ENCODE measurements at places on chromosomes 1 and 21. TPM values are rescaled to one million over a fixed set of nuclear protein-coding genes. Genes with fewer than 3 reads are reported as not detected.

DNA sequence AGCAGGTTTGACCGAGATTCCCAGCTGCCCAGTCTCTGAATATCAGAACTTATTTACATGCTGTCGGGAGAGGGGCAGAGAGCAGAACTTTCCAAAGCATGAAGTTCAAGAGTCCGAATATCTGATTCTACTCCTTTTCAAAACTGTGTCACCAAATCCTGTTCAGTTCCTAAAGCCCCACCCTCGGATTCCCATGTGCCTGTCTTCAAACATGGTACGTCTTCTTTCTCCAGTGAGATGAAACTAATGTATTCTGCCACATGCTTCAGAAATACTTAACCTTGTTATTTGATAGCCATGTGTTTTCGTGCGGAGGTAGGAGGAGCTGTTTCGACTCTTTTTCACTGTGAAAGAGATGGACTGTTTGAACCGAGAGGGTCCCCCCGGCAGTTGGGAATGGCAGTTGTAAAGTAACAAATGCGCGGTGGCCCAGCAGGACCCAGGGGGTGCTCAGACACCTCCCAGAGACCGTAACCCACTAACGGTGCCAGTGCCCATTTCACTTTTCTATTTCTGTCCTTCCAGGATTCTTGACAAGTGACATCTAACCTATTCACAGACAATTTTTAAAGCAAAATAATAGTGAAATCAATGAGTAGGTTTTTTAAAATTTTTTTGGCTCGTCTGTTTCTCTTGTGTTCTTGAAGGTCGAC lies 67.2 kb downstream of the ZBTB18 start:
- DNase-seq, result no peak

The KLHDC7A gene
- 4.4 TPM for total RNA-seq

The RGS18 gene
- total RNA-seq, result not detected

GRCh38 chr1:24308365-24309015 lies 10.7 kb upstream of the GRHL3 start:
- DNase-seq, result peak; percentile 90

The LYPD8 gene
- total RNA-seq, result not detected

- DNase-seq, result no peak
Measured at GRCh38 chr1:55947446-55947845, 631.9 kb downstream of the PLPP3 start.

- DNase-seq, result no peak
Measured at GRCh38 chr1:23451441-23451840, 26.9 kb upstream of the TCEA3 start.

GRCh38 chr1:9848022-9848421 lies 24.3 kb upstream of the CLSTN1 start:
- DNase-seq, result no peak

- DNase-seq, result peak; percentile 83
Measured at GRCh38 chr1:33055210-33056008, 18.7 kb upstream of the AK2 start.

The GBP6 gene
- not detected for total RNA-seq

- DNase-seq, result no peak
Measured at GRCh38 chr1:219537223-219537631, 75.7 kb downstream of the ZC3H11B start.

- DNase-seq, result no peak
Measured at GRCh38 chr1:244099258-244099930, 48.3 kb downstream of the ZBTB18 start.

DNA sequence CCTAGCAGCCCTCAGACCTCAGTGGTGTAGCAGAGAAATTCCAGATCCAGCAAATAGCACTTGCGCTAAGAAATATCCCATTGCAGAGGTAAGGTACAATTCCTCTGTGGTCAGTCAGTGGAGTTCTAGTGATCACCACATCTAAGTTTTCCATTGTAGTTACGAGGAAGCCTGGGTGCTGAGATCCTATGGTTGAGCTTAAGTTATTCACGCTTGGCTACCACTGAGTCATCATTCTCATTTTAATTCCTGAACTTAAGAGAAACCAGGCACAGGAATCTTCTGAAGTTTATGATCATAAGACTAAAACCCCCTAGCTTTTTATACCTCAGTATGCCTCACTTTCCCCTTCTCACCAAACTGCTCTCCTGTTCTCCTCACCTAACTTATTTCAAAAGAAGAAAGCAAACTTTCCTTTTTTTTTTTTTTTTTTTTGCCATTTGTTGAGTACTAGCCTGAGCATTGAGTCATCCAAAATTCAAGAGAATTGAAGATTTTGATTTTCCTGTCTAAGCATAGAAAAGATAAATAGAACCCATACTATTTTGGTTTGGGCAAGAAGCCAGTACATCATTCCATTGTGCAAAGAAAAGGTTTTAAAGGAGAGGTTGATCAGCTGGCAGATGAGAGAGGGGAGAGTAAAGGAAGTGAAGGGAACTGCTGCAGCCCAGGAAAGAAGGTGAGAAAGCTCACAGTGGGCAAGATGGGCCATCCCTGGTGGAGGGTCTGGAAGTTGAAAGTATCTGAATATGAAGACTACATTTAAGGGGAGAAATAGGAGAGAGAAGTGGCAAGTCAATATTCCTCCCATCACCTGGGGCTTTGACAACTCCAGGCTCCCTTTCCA lies 39.9 kb downstream of the SERBP1 start:
- DNase-seq, result no peak

The PIP5K1A gene
- total RNA-seq, result 144 TPM

DNA sequence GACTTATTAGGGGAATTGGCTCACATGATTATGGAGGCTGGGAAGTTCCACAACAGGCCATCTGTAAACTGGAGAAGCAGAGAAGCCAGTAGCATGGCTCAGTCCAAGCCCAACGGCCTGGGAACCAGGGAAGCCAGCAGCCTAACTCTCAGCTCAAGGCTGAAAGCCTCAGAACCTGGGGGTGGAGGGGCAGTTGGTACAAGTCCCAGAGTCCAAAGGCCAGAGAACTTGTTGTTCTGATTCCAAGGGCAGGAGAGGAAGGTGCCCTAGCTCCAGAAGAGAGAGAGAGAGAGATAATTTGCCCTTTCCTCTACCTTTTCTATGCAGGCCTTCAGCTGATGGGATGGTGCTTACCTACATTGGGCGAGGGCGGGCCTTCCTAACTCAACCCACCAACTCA lies 55.3 kb downstream of the MAN1C1 start:
- no peak for DNase-seq

DNA sequence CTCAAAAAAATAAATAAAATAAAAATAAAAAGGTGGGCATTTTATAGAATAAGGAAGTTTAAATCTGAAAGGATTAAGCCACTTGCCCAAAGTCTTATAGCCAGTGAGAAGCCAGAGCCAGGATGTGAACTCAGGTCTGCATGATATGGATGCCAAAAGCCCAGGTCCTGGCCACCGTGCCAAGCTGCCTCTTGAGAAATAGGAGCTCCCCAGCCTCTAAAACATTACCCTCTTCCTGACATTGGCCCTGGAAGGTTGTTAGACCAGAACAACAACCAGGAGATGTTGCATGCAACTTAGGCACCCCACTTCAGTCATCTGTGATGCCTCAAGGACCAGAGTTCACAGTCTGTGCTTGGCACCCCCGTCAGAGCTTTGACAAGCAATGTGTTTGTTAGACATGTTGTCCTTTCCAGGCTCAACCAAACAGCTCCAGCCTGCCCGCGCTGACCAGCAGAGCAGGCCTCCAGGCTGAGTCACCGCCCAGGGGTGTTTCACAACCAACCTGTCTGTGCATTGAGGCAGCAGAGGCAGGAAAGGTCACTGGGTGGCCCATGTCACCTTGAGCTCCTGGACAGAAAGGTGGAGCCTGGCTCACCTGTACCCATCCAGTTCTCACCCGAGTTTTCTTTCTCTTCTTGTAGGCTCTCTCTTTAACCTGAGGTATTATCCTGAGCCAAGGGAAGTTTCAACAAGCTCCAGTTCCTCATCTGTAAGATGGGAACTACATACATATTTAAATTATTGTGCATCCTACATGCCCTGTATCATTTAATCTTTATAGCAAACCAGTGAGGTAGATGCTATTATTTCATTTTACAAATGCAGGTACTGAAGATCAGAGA lies 14.9 kb upstream of the MED18 start:
- peak; percentile 52 for DNase-seq

DNA sequence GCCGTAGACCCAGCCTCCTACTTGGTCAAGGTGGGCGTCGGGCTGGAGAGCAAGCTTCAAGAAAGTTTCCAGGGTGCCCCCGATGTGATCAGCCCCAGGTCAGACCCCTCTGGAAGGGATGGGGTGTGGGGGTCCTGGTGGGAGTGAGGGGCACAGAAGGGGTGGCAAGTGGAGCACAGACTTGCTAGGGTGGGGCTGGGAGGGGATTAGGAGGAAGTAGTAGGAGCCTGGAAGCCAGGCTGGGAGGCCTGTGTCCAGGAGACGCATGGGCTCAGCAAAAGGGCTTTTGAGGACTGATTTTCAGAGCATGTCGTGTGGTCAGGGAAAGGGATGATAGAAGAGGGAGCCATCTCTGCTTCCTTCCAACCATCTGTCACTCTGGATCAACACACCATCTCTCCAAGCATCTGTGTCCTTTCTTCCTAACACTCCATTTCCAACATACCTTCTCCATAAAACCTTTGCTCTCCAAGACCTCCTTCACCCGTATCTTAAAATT lies 8.5 kb downstream of the TRIM46 start:
- DNase-seq, result no peak

DNA sequence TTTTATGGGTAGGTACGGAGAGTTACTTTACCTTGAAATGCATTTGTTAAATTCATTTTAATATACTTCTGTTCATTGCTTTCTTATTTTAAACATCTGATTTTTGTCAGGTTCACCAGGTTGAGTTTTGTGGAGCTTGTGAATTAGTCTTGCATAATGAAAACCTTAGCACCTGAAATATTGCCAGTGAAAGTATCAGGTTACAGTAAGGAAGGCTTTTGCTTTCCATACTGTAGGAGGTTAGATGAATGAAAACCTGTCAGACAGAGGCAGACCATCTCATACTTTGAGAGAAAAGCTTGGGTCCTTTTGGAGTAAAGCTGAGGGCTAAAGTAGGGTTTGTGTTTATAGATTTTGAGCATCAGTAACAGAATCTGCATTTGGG lies 34.7 kb downstream of the THRAP3 start:
- DNase-seq, result no peak

DNA sequence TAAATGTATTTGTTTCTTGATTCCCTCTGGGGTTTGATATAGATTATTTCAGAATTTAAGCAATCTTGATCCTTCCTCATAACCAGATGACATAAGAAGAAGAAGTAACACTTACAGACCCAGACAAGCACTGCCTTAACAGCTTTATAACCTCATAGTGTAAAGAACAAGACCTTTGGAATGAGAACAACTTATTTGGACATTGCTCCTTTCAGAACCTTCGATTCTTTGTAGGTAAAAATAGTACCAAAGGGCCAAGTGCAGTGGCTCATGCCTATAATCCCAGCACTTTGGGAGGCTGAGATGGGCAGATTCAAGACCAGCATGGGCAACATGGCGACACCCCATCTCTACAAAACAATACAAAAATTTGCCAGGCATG lies 15.0 kb downstream of the TM2D1 start:
- DNase-seq, result no peak

DNA sequence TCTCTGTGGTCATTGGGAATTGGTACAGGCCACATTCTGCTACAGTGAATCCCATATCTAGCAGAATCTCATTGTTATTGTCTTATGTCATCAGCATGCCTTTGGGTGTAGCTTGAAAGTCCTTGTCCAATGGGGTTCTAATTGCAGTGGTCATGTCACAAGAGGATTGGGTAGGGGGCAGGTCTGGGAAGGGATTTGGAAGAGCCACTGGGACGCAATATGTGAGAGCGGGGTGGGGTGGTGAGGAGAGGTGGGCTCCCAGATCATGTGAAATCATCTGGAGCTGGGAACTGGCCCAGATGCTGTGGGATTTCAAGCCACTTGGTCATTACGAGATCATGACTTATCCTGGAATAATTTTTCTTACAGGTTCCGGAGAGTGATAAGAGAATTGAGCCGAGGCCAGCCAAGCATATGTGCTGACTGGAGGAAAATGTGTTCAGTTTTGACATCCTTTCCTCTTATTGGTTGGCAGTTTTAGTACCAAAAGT lies 16.3 kb downstream of the CNIH3 start:
- DNase-seq, result no peak

The FOXO6 gene
- total RNA-seq, result 1.9 TPM

GRCh38 chr1:53285969-53286760 lies 41.7 kb downstream of the LRP8 start:
- DNase-seq, result peak; percentile 82

DNA sequence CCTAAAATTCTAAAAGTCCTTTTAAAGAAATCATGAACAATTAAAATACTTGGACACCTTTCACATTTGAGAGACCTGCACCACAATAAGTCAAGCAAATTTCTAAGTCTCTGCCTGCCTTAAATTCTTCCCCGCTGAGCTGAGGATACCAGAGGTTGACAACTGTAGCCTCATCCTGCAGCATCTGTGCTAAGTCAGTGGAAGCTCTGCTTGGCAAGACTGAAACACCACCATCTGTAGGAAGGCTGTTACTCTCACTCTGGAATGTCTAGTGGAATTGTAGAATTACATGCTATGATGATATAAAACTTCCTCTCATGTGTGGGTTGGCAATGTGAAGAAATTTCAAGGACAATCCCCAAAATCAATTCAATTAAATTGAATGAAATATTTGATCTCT lies 1756.5 kb downstream of the NCAM2 start:
- no peak for DNase-seq

DNA sequence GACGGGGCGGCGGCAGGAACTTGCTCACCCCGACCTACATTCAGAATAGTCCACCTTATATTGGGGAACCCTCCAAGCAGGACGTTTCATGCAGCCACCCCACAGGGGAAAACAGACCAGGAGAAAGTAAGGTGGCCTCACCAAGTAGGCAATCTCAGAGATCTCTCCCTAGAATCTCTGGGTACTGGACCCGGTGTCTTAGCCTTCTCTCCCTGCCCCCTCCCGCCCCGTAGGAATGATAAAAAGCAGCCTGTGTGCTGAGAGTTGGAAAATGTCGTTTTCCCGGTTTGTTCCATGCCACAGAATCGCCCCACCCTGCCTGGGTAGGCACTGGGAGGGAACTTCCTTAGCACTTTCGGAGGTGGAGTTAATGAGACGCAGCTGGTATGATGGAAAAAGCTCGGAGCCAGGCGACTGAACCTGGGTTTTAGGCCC lies 789 bp upstream of the PTPN14 start:
- DNase-seq, result peak; percentile 93

DNA sequence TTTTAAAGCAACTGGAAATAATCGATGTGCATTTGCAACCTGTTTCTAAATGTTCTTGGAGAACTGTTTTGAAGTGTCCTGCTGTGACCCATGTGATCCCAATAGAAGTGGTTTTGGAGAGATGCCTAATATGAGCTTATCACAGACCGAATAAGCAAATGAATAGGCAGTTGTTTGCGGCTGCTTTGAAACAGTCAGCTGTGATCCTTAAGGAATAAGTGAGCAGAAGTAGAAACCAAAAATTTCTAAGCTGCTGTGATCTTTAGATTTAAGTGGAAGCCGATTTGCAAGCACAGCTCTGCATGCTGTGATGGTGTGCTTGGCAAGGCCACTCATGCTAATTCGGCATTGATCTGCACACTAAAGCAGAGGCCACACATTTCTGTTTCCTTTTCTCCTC lies 329.5 kb upstream of the DUSP10 start:
- no peak for DNase-seq

The LRRC8D gene
- total RNA-seq, result 30.9 TPM
